ENCODE measurements at places on chromosomes 2 and 18. TPM values are rescaled to one million over a fixed set of nuclear protein-coding genes. Genes with fewer than 3 reads are reported as not detected.

UGT1A1 gene
- 21.8 TPM for total RNA-seq

FOXD4L1 gene
- 0.39 TPM for total RNA-seq

LRRC30 gene
- not detected for total RNA-seq

BZW1 gene
- total RNA-seq = 242 TPM

OTOS gene
- not detected for total RNA-seq

KIF5C gene
- 14.3 TPM for total RNA-seq

ARHGAP15 gene
- 12.4 TPM for total RNA-seq

CRYGC gene
- total RNA-seq = not detected

NPAS2 gene
- total RNA-seq = 102 TPM
